Pancreas (tissue), 10 donors: ENCODE measurements at places on chromosomes 2 and 18. TPM values are rescaled to one million over a fixed set of nuclear protein-coding genes. Genes with fewer than 3 reads are reported as not detected.

DNA sequence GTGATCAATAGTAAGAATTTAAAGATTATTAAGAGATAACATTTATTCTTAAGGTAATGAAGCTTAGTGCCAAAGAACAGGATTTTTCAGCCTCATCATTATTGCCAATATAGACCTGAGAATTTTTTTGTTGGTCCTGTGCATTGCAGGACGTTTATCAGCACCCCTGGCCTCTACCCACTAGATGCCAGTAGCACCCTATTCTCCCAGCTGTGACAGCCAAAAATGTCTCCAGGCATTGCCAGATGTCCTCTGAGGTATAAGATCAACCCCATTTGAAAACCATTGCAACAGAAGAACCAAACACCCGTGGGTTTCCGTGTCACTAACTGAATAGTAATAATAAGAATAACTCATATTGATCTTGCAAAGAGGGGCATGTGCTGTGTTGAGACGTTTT lies 700.0 kb upstream of the SOX11 start:
- no peak for DNase-seq

DNA sequence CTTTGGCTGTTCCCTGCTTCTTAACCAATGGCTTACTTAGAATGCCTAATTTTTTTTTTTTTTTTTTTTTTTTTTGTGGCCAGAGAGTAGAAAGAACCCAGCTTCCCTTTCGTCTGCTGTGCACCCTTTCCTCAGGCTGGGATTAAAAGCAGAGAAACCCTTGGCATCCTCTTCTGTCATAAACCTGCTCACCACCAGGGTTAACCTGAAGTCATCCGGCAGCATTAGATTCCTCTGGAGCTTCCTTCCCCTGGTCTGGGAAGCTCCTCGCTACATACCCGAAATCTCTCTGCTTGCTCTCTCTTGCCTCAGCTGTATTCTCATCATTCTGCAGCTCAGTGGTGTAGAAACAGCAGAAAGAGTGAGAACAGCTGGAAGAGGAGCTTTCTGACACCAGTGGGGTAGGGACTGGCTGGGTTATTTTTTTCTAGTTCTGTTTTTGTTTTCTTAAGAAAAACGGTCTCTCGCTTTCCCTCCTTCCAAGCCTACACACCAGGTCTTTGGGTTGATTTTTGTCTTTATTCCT lies 339.0 kb upstream of the MEIS1 start:
- no peak for DNase-seq

GRCh38 chr2:47091118-47091517 lies 64.0 kb downstream of the STPG4 start:
- DNase-seq = no peak

DNA sequence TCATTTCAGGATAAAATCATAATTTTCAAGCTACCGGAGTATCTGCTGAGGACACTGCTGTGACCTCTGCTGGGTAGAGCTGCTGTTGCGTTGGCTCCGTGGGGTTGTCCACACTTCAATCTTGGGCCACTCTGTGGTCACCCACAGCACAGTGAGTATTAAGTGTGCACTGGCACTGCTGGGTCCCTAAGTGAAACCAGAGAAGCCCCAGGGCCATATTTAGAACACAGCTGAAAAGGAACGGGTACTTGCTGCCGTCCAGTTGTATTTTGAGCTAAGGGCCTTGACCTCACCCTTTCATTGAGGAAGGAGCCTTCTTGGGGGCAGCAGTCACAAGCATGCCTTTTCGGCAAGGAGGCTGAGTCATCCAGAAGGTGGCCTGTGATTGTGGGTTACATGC lies 10.1 kb downstream of the SLC9A4 start:
- DNase-seq = no peak

GRCh38 chr2:226187616-226188015 lies 612.0 kb downstream of the IRS1 start:
- no peak for DNase-seq

Gene FTCDNL1
- 0.53 TPM for polyA plus RNA-seq

Gene RFX8
- polyA plus RNA-seq = 0.15 TPM

Gene CD28
- polyA plus RNA-seq = 0.08 TPM

Gene CHPF
- 63.4 TPM for polyA plus RNA-seq

Gene RESP18
- 0.16 TPM for polyA plus RNA-seq
